ENCODE measurements at places on chromosomes 1 and 21. TPM values are rescaled to one million over a fixed set of nuclear protein-coding genes. Genes with fewer than 3 reads are reported as not detected.

GRCh38 chr1:100387209-100387608 lies 34.9 kb downstream of the CDC14A start:
- no peak for DNase-seq

Gene OR2T27
- not detected for total RNA-seq

DNA sequence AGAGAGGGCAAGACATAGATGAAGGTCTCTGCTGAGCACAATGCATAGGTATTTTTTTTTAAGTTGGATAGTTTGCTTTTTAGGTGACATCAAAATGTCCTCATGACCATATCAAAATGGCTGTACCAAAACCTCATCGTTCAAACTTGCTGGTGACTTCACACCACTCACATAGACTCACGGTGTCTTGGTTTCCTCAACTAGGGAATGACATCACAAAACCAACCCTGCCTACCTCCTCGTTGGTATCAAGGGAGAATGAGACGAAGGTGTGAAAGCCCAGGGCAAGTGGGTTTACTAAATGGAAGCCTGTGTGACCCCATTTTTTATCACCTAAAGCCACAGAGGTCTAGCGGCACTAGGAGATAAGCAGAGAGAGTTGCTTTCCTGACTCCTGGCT lies 1.6 kb downstream of the PIGR start:
- DNase-seq: no peak

GRCh38 chr1:81044708-81045107 lies 756.0 kb upstream of the ADGRL2 start:
- no peak for DNase-seq

Gene KCNJ10
- total RNA-seq: not detected

Gene CLDN19
- total RNA-seq: not detected

DNA sequence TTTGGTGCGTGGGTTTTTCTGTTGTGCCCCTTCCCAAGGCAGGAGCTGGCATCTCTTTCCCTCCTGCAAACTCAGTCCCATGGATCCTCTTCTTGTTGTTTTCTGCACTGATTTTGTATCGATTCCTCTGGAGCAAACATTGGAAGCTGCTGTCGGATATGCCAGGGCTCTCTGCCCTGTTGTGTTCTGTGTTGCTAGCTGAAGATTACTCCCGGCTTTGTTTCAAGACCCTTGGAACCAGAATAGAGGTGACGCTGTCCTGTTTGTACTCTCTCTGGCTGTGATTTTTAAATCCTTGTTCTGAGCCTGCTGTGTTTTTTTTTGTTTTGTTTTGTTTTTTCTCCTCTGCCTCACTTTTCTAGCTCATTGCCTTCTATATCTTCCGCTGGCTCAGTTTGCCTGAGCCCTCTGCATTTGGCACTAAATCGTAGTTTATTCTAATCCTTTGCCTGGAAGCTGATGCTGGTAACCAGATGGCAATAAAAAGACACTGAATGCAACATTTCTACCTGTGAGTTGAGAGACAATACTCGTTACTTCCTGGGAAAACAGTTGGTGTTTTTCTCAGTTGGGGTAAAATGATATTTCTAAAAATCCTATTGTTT lies 67.0 kb downstream of the BACH1 start:
- no peak for DNase-seq

Measured in activated naive CD8-positive, alpha-beta T cell treated with anti-CD3 and anti-CD28 coated beads for 36 hours (primary cell).